ENCODE measurements at places on chromosomes 13 and 19.

DNA sequence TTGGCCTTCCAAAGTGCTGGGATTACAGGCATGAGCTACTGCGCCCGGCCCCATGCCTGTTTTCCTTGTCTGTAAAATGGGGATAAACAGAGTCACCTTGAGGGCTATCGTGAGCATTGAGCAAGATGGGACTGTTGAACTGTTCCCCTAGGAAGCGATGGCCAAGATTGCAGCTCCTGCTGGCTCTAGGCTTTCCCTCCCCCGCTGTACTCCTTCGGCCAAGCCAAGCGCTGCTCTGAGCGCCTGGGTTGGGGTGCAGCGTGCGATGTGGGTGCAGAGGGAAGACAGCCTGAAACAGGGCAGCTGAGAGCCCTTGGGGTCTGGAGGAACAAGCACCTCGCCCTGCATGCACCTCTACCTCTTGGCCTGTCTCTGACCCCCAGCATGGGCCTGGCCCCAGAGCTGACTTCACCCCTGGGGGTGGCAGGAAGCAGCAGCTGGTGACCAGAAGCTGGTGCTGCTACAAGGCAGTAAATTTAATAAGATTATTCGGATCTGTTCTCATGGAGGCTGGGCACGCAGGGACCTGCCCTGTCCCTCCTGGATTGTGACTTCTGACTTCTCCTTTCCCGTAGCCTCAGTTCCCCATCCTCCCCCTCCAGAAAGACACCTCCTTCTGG lies 5.3 kb downstream of the GNG8 start:
- DNase-seq, result no peak

DNA sequence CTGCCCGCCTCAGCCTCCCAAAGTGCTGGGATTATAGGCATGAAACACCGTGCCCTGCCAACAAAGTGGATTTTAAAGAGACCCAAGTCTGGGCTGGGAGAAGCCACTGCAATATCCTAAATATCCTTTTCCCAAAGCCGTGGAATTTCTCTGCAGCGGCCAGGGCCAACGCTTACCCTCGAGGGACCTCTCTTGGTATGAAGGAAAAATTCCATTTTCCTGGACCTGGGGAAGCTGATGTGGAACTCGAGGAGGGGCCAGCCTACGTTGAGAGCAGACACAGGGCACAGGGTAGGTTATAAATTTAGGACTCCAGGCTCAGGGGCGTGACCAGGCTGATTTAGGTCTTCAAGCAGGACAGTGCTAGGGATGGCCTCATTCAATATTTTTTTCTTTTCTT lies 17.7 kb upstream of the UPF1 start:
- DNase-seq, result no peak

DNA sequence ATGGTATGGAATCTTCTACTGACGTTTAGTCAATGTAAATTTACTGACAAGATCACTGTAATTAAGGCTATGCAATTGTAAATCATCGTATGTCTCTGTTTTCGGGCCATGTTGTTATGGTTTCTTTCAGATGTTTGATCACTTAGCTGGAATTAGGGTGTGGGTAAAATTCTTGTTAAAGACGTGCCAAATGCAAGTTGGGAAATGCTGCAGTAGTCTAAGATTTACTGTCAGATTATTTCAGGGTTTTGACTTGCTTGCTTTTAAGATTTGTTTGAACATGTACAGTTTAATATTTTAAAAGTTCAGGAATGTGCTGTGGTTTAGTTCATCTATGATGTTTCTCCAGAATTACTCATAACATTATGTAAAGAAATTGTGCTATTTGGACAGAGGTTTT lies 10.8 kb downstream of the NDFIP2 start:
- no peak for DNase-seq

DNA sequence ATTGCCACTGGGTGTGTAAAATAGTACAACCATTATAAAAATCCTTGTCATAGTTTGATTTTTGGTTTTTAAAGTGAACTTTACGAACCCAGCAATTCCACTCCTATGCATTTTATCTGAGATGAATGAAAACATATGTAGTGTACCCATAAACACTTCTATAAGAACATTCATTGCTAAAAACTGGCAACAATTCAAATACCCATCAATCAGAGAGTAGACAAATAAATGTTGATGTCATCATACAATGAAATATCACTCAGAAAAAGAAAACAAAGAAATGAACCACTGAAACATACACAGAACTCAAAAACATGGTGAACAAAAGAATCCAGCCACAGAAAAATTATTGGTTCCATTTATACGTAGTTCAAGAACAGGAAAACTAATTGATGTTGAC lies 202.3 kb downstream of the ABCC4 start:
- no peak for DNase-seq

DNA sequence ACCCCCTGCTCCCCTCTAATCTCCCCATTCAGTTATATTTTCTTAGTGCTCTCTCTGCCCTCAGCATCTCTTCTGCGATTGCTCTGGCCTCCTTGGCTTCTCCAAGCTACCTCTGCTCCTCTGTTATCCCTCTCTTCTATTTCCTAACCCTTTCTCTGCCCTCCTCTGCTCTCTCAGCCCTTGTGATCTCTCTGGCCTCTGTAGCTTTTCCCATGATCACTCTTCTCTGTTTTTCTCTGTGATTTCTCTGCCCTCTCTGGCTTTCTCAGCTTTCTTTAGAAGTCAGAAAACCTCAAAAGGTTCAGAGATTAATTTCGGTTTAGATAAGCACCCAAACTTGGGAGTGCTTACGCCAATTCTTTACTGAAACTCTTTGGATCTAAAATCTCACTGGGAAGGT lies 795.0 kb downstream of the DIAPH3 start:
- no peak for DNase-seq

GRCh38 chr19:43768273-43769050 lies 12.3 kb downstream of the KCNN4 start:
- no peak for DNase-seq

DNA sequence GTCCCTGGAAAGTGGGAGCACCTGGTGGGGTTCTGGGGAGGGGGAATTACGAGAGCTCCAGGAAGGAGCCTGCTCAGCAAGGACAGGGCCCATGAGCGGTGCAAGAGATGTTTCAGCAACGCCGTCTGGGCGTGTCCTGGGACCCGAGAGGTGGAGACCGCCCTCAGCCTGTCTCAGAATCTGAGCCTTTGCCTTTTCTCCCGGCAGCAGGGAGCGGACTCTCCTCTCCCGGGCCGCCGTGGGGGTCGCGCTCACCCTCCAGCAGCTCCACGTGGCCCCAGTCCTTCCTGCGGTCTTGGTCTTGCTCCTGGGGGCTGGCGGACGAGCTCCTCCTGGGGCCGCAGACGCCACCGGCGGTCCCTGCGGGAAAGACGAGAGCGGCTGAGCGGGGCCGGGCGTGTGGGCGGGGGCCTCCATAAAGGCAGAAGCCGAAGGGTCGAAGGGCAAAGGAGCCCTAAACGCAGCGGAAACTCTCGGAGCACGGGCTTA lies 714 bp downstream of the POLRMT start:
- DNase-seq, result peak; percentile 79

GRCh38 chr13:27311518-27312210 lies 41.0 kb downstream of the RASL11A start:
- DNase-seq, result no peak

DNA sequence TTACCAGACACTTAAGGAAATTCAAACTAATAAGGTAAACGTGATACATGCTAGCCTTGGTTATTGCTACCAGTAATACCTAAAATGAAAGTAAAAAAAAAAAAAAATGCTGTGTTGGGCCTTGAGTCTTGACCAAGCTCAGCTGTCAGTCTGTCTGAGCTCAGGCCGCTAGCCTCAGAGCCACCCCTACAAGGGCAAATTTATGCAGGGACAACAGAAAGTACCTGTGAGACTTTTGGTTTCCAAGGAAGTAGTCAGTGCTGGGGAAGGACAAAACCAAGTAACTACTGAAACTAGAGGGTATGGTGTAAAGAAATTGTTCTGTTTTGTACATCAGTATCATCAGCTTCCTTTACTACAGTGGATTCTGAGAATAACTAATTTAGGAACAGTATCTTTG lies 134.3 kb upstream of the SLITRK5 start:
- no peak for DNase-seq

GRCh38 chr13:67642657-67643056 lies 412.5 kb upstream of the PCDH9 start:
- no peak for DNase-seq

- no peak for DNase-seq
Observed at GRCh38 chr13:31956980-31957644, 74.5 kb upstream of the FRY start.

GRCh38 chr13:28037399-28037798 lies 48.9 kb upstream of the URAD start:
- no peak for DNase-seq

DNA sequence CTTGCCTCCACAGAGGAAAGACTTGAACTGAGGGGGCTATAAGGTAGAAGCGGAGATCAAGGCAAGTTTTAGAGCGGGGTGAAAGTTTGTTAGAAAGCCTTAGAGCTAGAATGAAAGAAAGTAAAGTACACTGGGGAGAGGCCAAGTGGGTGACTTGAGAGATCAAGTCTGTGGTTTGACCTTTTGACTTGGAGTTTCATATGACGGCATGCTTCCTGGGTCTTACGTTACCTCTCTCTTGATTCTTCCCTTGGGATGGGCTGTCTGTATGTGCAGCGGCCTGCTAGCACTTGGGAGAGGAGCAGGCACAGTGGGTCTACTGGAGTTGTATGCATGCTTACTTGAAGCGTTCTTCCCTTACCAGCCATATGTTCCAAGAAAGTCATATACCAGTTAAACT lies 1768.5 kb downstream of the PCDH9 start:
- no peak for DNase-seq

- DNase-seq, result peak; percentile 94
Observed at GRCh38 chr13:76980075-76980718, 11.7 kb upstream of the CLN5 start.
